ENCODE measurements at places on chromosomes 3 and 15.

DNA sequence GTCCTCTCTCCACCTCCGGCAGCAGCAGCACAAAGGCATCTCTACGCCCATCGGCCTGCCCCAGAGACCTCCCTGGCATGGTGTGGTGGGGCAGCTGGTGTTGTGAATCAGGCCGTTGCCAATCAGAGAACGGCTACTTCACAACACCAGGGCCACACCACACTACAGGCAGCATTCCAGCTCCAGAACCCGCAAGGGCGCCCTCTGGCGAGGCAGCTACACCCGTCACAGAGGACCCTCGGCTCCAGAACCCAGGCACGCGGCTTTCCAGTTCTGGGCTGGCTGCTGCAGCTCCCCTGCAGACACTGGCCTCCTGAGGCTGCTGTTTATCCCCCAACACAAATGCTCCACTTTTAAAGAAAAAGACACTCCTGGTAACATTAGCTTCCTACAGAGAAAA lies 127.5 kb upstream of the TOPAZ1 start:
- DNase-seq = peak; percentile 65

DNA sequence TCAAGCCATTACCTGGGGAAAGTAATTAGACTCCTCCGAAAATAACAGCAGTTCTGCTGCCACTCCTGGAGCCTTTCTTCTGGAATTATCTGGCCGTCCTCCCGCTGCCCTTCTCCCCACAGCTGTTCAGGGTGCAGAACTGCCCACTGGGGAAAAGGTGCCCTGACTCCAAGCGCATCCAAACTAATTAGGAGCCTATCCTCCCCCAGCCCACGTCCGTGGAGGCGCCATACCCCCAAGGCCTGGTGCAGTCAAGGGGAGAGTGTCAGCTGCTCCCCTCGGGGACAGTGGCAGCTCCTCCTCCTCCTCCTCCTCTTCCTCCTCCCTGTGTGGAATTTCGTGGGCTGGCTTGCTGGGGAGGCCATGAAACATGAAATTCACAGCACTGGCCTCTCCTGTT lies 177.2 kb downstream of the XXYLT1 start:
- no peak for DNase-seq

DNA sequence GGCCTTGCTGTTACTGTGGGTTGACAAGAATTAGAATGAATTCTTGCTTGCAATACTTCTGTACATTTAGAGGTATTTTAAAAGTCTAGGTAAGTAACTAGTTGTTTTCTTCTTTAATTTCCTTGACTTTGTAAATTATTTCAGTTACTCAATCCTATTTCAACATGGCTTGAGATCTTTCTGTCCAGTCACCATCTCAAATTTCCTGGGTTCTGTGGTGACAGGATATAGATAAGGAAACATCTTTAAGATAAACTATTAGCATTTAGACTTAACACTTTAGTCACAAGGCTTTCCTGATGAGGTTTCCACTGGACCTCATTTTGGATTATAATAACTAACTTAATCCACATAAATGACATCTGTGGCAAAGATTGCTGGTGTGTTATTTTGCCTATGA lies 195.9 kb upstream of the DPH6 start:
- no peak for DNase-seq

- no peak for DNase-seq
Observed at GRCh38 chr3:72154391-72155335, 369.7 kb upstream of the PROK2 start.

DNA sequence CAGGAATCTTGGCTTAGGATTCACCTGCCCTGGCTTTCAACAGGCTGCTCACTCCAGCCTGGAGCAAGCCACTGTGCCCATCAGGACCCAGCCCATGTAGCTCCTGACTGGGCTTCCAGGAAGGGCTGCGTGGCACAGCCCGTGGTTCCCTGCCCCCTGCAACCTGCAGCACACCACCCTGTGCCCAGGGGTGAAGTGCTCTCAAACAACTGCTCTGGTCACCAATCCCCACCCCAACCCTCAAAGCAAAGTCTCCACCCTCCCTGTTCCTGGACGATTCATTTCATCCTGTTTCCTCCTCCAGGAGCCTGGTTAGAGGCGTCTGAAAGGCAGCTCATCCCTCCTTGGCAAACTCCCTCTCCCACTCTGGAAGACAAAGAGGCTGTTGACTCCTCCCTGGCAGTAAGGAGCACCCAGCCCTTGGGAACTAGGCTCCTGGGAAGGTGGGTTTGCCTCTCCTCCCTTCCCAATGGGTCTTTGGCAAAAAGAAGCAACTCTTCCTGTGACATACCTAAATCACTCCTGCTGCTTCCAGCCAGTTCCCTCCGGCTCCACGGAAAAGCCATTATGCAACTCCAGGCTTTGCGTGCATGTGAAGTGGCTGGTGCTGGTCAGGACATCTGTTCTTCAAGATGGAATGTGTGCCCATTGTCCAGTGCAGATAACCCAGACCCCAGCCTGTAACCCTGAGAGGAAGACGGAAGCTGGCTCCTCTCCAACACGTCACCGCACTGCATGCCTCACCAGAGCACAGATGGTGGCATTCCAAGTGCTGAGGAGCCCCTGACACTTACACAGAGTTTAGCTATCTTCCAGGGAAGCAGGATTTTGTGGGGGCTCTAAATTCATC lies 29.1 kb upstream of the VIPR1 start:
- DNase-seq = no peak

- DNase-seq = no peak
Observed at GRCh38 chr15:60373745-60374144, 24.0 kb downstream of the ANXA2 start.

GRCh38 chr15:81327516-81327915 lies 3.6 kb upstream of the STARD5 start:
- DNase-seq = no peak

- DNase-seq = no peak
Observed at GRCh38 chr3:44125882-44126281, 115.8 kb upstream of the TOPAZ1 start.

- DNase-seq = peak; percentile 2
Observed at GRCh38 chr3:41574900-41575299, 375.6 kb downstream of the CTNNB1 start.

- DNase-seq = peak; percentile 51
Observed at GRCh38 chr3:112109322-112109721, 23.1 kb downstream of the C3orf52 start.

GRCh38 chr15:58698887-58699641 lies 50.4 kb downstream of the ADAM10 start:
- no peak for DNase-seq

DNA sequence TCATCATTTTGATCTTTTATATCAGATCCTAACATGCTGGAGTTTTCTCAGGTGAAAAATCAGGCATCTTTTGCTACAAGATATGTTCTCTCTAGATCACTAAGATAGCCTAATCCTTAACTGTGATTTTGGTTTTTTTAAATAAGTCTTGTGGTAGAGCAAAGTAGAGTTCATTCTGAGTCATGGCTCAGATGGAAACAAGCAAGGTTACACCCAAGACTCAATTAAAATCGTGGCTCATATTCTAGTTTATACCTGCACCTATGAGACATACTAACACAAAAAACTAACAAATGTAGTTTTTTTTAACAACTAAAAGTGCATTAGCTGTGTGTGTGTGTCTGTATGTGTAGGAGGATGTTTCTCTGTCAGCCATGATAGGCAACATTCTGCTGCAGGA lies 428.2 kb downstream of the NLGN1 start:
- no peak for DNase-seq

- DNase-seq = peak; percentile 57
Observed at GRCh38 chr3:161337311-161337710, 34.0 kb downstream of the SPTSSB start.

- DNase-seq = no peak
Observed at GRCh38 chr3:112651516-112651915, 10.6 kb upstream of the CCDC80 start.

- DNase-seq = no peak
Observed at GRCh38 chr3:127113571-127113891, 79.4 kb upstream of the PRR23E start.

- DNase-seq = no peak
Observed at GRCh38 chr3:189909573-189909972, 211.1 kb downstream of the P3H2 start.

GRCh38 chr15:98177966-98178592 lies 217.6 kb downstream of the ARRDC4 start:
- DNase-seq = peak; percentile 61

DNA sequence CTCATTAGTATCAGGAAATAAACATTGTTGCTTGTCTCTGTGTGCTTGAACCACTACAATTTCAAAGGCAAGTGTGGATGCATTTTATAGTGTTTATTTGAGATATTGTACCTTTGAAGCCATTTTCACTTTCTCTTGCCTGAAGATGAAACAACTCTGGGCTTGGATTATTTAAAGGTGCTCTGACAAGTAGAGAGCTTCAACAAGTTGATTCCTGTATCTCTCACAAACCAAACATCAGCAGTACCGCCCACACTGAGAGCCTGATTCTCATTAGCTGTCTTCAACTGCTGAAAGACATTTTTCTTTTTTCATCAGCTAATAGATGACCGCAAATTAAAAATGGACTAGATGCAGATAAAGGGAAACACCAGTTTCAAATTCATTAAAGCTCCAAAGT lies 806 bp upstream of the CERS3 start:
- no peak for DNase-seq

DNA sequence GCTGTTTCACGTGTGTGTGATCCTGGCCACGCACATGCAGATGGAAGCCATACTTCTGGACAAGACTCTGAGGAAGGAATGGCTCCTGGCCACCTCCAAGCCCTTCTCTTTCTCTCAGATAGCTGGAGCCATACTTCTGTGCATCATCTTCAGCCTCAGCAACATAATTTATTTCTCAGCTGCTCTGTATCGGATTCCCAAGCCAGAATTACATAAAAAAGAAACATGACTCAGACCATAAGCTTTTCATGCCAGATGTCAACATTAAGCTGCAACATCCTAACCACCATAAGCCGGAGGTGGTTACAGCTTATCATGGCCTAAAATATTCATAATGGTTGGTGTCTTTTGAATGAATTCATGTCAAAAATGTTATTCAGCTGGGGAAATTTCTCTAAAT lies 10.6 kb upstream of the KIF23 start:
- DNase-seq = no peak

- no peak for DNase-seq
Observed at GRCh38 chr3:169865176-169865767, 4.5 kb downstream of the LRRC31 start.

GRCh38 chr3:112653209-112653871 lies 12.4 kb upstream of the CCDC80 start:
- DNase-seq = no peak

GRCh38 chr3:4529876-4530588 lies 36.9 kb downstream of the ITPR1 start:
- DNase-seq = no peak

GRCh38 chr3:46316206-46316605 lies 37.7 kb upstream of the CCR2 start:
- no peak for DNase-seq

DNA sequence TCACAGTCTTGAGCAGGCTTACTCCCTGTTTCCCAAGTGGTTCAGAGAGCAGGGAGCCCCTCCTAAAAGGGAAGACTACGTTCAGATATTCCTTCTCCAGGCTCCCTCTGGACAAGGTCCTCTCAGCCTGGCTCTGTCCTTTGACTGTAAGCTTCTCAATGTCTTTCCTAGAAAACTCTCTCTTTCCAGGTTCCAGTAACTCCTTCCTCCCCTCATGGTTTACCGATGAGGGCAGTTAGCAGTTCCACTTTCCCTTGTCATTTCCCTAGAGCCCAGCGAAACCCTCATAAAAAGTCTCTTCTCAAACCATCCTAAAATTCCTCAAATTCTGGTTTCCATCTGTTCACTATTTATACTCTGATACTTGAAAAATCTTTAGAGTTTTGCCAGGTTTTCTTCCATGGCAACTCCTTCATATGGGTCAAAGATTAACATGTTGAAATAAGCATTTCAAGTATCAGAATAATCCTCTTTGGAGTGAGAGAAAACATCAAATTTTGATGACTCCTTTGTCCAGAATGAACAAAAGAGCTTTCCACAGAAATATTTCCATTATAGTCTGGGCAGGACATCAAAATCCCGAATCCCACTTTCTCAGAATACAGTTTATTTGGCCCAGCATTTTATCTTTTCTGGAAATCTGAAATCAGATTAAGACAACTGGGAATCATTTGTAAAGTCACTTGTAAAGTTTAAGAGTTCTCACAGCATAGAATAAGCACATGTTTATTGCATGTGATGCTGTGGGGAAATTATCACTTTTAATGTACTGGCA lies 599.4 kb downstream of the UNC13C start:
- DNase-seq = no peak

GRCh38 chr3:154970797-154971196 lies 109.3 kb upstream of the MME start:
- DNase-seq = no peak

DNA sequence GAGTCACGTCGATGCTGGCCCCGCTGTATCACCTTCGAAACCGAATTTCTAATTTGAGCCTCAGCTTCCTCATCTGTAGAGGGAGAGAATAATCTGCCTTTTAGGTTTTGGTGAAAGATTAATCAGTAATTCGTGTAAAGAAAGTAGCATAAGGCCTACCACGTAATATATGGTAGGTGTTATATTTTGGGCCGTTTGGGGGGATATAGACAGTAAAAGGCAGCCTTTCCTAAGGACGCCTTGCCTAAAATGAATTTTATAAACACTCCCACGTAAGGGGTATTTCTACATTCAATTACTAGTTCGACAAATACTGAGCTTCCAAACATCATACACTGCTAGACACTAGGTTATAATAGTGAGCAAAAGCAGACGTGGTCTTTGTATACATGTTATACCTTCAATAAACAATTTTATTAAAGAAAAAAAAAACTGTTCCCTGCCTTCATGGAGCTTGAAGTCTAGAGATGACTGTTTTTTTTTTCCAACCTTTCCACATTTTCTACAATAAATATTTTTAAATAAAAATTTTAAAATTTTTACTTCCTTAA lies 737 bp downstream of the JAGN1 start:
- no peak for DNase-seq

GRCh38 chr3:108130701-108131474 lies 40.1 kb upstream of the CD47 start:
- DNase-seq = no peak

GRCh38 chr3:194380326-194380725 lies 10.8 kb upstream of the LRRC15 start:
- no peak for DNase-seq

DNA sequence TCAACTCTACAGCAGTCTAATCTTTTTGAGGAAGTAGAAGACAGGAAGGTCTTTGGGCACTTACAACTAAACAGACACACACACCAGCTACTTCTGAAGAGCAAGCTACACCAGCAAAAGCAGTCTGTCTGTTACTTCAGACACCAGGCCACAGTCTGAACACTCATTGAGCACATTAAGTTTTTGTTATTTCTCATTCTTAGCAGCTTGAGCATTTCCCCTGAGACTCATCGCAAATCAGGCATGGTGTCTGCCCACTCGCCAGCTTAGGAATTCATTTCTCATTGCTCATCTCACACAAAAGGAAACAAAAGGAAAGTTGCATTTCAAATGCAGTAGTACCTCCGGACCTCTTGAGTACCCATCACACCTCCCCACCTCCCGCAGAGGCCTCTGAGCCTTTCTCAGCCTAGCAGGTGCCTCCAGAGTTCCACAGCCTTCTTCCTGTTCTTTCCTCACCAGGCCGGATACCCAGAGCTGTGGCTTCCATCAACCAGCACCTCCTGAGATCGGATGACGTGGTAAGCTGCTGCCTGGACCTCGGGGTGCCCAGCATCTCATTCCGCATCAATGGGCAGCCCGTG lies 302.0 kb downstream of the RYR3 start:
- DNase-seq = no peak

- DNase-seq = no peak
Observed at GRCh38 chr3:127002195-127003174, 19.6 kb downstream of the PLXNA1 start.
